Stimulated activated naive CD8-positive, alpha-beta T cell treated with anti-CD3 and anti-CD28 coated beads, Interleukin-15, amount 100 ng/mL, for 72 hours (primary cell): ENCODE measurements at places on chromosomes 5 and 9.

GRCh38 chr5:73454379-73455036 lies 5.9 kb upstream of the FOXD1 start:
- DNase-seq = no peak

GRCh38 chr9:126156898-126157297 lies 169.7 kb upstream of the MVB12B start:
- DNase-seq = peak; percentile 3

DNA sequence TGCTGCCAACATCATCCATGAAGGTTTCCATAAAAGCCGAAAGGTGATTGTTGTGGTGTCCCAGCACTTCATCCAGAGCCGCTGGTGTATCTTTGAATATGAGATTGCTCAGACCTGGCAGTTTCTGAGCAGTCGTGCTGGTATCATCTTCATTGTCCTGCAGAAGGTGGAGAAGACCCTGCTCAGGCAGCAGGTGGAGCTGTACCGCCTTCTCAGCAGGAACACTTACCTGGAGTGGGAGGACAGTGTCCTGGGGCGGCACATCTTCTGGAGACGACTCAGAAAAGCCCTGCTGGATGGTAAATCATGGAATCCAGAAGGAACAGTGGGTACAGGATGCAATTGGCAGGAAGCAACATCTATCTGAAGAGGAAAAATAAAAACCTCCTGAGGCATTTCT lies 10.1 kb downstream of the TLR4 start:
- no peak for DNase-seq

- no peak for DNase-seq
These were observed 22.9 kb upstream of the ADAM19 start for GRCh38 chr5:157598350-157598936.

DNA sequence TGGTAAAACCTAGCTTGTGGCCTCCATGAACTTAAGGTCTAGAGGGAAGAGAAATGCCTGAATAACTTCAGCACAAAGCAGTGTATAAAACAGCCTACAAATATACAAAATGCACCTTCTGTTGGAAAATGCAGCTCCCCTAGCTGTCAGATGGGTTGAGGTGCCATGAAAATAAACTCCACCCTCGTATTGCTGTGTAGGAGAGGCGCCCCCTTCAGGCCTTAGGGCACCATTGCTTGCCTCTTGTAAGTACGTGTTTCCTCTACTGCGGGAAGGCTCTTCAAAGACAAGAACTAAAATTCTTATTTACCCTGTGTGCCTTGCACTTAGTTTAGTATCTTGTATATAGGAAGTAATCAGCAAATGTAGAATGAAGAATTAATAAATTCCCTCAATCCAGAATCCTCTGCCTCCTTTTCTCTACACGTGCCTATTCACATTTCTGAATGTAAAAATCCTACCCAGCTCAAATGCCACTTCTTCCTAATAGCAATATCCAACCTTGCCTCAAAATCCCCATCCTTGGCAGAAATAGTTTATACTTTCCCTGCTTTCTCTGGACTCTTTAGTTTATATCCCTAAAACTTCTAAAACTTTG lies 393.7 kb upstream of the PDE4D start:
- DNase-seq = peak; percentile 11
